ENCODE measurements at places on chromosomes 4 and X.

DNA sequence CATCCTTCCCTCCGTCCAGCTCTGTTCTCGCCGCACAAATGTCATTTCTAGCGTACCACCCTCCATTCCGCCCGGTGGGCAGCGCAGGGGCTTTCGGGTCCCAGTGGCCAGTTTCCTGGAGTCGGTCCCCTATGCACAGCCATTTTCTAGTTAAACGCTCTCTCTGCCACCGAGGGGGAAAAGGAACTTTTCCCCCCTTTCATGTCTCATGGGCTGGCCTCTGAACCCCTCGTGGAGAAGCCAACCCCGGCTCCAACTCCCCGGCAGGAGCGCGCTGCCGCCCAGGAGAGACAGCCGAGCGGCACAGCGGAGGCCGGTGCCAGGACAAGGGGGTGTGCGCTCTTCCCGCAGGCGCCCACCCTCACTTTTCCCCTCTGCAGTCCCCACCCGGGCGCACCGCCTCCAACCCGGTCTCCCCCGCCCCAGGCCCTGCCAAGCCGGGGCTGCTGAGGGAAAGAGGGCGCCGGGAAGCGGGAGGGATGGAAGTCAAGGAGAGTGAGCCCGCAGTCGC, 662 bp downstream of the APBB2 start:
- DNase-seq = no peak

GRCh38 chr4:47213106-47213505, 181.7 kb downstream of the GABRB1 start:
- DNase-seq = no peak

GRCh38 chr4:132981611-132982010, 167.5 kb upstream of the PCDH10 start:
- DNase-seq = no peak

GRCh38 chr4:153095448-153096204, 108.6 kb upstream of the TRIM2 start:
- no peak for DNase-seq

DNA sequence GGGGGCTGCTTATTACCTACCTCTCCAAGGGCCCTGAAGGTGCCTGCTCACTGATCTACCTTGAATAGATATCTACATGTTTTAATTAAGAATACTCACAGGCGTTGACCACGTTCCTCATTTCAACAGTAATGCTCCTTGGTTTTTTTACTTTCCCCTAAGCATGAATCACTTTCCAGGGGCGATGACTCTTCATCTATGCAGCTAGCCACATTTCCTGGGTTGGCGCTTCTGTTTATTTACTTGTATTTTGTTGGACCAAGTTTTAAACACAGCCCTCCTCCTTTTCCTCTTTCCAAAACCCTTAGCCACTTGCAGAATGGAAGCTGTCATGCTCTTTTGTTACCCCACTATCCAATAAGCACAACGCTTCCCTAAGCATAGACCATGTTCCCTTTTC, 50.8 kb downstream of the CBLL2 start:
- DNase-seq = no peak

GRCh38 chrX:8984231-8984630, 49.7 kb downstream of the FAM9B start:
- no peak for DNase-seq

DNA sequence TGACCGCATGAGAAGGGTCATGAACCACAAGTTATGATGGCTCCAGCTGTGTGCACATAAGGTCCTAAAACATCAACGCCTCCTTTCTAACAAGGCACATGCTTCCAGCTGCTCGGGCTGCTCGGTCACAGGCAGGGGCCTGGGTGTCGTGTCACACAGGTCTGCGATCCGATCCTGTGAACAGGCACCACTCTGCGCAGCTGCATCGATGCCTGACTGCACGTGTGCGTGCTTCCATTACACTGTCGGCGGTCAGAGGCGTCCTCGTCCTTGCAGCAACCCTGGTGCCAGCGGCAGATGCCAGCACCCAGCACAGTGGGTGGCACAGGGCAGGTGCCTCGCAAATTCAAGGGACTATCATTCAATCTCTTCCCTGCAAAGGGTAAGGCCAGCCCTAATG, 23.9 kb downstream of the ZFYVE28 start:
- DNase-seq = no peak

DNA sequence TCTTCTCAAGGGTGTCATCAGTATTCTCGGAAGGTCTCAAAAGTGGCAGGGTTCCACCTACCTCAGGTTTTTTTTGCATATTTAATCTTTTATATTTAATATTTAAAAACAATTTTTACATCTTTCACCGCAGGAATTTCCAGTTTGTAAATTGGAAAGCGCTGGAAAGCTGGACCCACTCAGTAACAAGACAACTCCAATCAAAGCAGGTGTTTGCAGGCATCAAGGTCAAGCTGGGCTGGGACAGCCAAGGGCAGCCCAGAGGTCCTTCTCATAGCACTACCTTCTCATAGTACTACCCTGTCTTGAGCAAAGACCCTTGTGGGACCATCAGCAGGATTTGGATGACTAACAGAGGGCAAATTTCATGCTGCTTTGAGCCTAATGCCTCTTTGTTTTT, 160.1 kb downstream of the TET2 start:
- DNase-seq = no peak

DNA sequence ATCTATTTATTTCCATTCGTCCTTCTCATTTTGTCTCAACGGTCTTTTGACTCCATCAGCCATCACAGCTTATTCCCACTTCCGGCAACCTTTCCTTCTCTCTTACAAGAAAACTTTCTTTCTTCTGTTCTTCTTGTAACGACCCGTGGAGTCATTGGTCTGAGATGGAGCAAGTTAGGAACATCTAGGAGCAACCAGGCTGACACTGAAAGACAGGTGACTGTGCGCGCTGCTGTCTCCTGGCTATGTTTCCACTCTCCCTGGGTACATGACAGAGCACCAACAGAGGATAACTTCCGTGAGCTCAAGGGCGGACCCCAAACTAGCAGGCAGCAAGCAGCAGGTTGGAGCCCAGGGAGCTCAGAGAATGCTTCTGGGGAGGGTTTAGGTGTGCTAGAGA, 2.5 kb downstream of the FGF5 start:
- no peak for DNase-seq

- DNase-seq = no peak
Observed at GRCh38 chr4:169272265-169272886, 1.6 kb upstream of the SH3RF1 start.

DNA sequence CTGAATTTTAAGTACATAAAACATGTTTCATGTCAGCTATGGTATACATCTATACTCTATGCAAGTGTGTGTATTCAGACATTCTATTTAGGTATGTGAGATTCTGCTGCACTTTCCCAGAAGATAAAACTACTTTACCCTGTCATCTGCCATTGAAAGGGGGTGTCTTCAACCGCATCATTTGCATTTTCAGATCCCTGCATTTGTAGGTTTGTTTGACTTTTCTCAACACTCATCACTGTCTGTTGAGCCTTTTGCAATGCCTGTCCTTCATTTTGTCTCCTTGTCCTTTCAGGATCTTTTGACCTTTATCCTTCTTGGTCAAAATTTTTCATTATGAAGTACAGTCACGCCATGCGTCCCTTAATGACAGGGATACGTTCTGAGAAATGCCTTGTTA, 103.5 kb downstream of the TMA16 start:
- no peak for DNase-seq

Data from D721Med (cell line).